ENCODE measurements at places on chromosomes 3 and 15.
A peak's percentile ranks its signal among the peaks of the same experiment; 100 is the strongest.

DNA sequence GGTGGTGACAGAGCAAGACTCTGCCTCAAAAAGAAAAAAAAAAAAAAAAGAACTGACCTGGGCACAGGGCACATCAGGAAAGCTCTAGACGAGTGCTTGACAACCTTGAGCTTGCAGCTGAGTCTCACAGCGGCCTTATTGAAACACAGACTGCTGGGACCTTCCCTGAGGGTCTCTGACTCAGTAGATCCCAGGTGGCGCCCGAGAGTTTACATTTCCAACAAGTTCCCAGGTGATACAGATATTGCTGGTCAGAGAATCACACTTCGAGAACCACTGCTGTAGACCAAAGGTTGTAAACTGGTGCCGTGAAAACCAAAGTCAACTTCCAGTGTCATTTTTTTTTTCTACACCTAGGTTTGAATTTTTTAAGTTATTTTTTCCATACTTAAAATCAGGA is 573.2 kb upstream of the MDFIC2 start:
- DNase-seq, result no peak

GRCh38 chr3:61778095-61778494 is 216.7 kb downstream of the PTPRG start:
- no peak for DNase-seq

- DNase-seq, result no peak
These were observed 7.9 kb upstream of the ATP2B2 start for GRCh38 chr3:10513306-10513705.

GRCh38 chr3:125055331-125055912 is 375 bp downstream of the HEG1 start:
- DNase-seq, result no peak

DNA sequence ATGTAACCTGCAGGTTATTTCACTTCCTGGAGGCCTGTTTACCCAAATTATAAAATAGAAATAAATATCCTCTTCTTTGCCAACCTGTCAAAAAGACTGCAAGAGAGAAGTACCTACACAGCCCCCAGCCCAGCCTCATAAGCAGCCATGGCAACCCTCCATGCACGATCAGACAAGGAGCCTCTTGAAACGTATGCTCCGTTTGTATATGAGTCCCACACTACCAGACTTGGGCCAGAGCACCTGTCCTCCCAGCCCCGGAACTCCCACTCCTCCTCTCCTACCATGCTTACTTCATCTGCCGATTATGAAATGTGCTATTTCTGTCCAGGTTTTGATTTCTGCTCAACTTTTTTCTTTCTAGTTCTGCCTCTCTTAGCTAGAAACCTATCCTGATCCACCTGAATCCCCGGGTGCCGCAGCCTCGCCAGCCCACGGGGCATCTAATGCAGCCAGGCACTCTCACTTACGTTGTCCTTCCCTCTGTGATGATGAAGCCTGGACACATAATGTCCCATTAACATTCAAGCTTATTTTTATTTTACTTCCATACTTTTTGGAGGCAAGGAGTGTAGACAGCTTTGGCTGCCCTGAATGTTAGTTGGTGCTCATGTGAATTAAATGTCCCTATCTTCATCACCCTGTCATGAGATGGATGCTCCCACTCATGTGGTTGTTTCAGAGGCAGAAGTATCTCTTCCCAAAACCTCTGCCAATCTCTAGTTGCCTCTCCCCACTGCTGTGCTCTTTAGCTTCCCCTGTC is 73.8 kb downstream of the MB21D2 start:
- DNase-seq, result no peak

- no peak for DNase-seq
These were observed 13.6 kb upstream of the BAHD1 start for GRCh38 chr15:40427188-40427587.

DNA sequence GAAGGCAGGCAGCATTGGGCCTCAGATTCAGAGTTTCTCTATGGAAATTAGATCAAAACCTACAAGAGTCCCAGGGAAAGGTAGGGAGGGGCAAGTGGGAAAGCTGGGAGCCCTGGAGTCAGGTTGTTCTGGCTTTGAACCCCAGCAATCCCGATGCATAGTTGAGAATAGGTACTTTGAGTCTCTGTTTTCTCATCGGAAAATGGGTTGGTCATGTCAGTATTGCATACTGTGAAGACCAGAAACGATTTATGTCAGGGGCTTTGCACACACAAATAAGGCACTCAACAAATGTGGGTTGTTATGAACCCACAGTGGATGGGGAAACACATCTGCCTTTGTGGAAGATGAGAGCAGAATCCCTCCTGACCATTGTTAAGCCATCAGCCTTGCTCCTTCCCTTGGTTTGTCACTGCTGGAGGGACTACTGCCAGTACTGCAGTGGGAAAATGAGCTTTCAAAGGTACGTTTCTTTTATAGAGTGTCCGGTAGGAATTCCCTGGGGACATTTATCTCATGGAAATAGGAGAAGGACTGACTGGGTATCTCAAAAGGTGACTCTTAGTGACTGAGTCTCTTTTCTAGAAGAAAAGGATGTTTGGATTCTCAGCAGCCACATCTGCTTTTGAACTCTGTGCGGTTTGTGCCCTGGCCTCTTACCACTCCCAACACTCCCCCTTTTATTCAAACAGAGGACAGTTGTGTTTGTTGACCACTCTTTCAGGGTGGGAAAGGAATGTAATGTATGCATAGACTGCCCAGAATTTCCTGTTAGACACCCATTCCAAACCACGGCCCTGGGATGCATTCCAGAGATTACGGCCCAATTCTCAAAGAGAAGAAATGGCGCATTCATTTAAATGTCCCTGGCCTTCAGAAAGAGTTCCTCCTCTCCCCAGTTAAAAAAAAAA is 54.6 kb upstream of the VILL start:
- peak; percentile 92 for DNase-seq

DNA sequence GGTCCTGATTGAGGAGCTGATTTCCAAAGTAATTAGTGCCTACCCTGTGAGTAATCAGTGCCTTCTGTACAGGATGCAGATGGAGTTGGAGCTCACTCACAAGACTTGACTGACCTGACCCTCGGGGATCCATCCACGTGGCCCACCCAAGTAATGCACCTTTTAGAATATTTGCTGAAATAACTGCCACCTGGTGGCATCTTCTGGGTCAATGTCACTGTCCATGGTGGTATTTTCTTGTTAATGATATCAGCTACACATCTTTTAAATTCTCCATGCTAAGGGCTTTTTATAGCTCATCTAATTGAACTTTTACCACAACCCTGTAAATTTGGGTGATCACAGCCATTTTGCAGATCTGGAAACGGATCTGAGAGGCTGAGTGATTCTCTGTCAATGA is 74.3 kb upstream of the ANKRD34C start:
- DNase-seq, result no peak

DNA sequence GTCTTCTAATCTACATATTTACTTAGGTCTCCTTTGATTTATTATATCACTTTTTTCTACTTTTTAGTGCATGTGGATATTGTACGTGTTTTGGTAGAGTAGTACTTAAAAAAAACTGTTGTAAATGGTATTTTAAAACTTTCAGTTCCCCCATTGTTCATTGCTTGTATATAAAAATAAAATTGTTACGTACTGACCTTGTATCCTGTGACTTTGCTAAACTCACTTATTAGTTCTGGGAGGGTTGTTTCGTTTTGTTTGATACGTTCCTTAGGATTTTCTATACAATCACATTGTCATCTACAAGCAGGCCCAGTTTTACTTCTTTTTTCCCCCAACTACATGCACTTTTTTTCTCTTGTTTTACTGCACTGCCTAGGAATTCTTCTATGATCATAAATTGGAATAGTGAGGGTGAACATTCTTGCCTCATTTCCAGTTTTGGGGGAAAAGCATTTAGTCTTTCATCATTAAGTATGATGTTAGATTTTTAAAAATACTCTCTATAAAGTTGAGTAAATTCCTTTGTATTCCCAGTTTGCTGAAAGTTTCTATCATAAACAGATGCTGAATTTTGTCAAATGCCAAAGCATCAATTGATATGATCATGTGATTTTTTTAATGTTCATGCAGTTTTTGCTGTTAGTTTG is 33.5 kb upstream of the ACKR4 start:
- peak; percentile 39 for DNase-seq

- DNase-seq, result no peak
These were observed 100.5 kb downstream of the NAALADL2 start for GRCh38 chr3:174959556-174960065.

GRCh38 chr3:161239700-161240099 is 18.6 kb downstream of the NMD3 start:
- no peak for DNase-seq

DNA sequence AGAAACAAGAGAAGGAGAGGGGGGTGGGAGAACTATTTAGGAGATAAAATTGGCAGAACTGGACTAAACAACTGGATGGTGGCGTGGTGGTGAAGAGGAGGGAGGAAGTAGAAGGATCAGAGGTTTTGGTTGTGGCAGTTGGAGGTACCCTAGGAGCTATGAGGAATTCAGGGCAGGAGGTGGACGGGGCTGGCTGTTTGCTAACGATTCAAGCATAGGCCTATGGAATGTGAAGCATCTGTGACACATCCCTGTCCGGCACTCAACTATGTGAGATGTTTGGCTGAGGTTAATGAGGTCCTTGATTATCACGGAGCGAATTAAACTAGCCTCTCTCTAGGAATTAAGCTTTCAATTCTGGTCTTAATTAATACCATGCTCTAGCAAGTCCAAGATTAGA is 13.5 kb downstream of the TARS3 start:
- peak; percentile 18 for DNase-seq

- no peak for DNase-seq
These were observed 59.5 kb upstream of the HES1 start for GRCh38 chr3:194076475-194076874.

GRCh38 chr3:142029052-142029642 is 120.2 kb downstream of the TFDP2 start:
- no peak for DNase-seq

DNA sequence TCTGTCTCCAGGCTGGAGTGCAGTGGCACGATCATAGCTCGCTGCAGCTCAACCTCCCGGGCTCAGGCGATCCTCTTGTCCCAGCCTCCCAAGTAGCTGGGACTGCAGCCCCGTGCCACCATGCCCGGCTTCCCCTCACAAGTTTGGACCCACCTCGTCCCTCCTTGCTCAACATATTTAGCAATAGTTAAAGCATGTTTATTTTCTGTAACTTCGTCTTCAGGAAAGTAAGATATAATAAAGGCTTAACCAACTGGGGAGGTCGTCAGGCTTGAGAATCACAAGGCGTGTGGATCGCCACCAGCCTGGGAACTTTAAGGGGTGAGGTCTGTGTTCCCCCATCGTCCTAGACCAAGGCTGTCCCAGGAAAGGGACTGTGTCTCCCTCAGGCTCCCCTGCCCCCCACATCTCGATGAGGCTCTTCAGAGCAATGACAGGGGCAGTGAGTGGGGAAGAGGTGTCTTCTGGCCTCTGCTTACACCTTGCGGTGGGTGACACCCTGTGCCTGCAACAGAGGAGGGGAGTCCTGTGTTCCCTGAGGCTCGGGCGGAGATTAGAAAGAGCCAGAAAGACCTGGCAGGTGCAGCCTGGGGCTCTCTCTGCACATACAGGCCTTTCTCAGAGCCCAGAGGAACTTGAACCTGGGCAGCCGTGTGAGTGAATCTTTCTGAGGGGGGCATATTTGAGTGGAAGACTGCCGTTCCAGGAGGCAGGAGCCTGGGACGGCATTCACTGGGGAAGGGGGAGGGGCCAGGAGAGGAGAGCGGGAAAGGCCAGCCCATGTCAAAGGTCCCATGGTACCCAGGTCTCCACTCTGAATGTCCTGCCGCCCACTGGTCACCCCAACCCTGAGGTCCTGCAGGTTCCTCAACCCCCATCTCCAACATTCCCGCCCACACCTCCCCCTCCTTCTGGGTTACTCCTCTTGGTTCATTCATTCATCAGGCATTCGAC is 152.3 kb downstream of the SMAD6 start:
- no peak for DNase-seq

DNA sequence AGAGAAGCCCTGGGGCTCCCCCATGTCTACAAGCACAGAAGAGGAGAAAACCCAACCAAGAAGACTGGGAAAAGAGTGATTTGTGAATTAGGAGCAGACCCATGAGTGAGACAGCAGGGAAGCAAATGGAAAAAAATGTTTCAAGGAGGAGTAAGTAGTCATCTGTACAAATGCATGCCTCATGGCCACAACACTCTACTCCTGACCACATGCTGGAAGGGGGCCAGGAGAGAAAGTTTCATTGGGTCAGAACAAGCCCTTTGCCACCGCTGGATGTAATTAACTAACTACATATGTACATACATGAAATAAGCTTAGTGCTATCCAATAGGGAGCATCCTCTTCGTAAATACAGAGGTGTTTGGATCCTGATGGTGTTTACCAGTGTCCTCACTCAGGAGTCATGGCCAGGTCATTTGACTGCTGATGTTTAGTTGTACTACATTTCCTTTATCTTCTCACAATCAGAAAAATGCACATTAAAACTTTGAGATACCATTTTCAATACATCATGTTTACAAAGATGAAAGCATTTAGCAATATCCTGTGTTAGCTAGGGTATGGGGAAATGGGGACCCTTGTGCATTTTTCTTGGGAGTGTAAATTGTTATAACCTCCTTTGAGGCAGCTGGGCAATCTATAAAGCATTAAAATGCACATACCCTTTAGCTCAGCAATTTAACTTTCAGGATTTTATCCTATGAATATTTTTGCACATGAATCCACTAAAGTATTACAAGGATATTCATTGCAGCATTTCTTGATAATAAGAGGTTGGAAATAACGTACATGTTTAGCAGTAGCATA is 27.1 kb downstream of the CLRN1 start:
- peak; percentile 80 for DNase-seq

- no peak for DNase-seq
These were observed 11.4 kb downstream of the ZFAND6 start for GRCh38 chr15:80070840-80071239.

All from fibroblast of skin of left quadriceps (primary cell).